ENCODE measurements at places on chromosomes 5 and 9.

DNA sequence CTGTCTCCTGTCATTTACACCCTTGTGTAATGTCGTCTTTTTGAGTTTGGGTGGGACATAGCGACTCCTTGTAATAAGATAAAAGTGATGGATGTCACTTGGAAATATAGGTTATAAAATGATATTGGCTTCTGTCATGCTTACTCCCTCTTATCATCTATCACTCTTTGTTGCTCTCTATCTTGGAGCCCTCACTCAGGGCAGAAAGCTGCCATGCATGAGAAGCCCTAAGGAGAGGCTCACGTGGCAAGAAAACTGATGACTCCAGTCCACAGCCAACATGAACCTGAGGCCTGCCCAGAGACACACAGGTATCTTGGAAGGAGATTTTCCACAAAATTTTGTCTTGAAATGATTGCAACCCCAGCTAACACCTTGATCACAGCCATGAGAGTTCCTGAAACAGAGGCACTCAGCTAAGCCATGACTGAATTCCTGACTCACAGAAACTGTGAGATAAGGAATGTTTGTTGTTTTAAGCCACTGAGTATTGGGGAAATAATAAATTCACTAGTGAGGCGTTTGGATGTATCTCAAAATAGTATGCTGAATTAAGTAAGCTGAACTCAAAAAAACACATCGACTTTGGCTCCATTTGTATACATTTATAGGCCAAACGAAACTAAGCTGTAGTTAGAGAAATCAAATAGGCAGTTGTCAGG, 216.7 kb downstream of the CDH18 start:
- no peak for DNase-seq

GRCh38 chr5:6464441-6464840, 15.8 kb downstream of the UBE2QL1 start:
- DNase-seq = no peak

DNA sequence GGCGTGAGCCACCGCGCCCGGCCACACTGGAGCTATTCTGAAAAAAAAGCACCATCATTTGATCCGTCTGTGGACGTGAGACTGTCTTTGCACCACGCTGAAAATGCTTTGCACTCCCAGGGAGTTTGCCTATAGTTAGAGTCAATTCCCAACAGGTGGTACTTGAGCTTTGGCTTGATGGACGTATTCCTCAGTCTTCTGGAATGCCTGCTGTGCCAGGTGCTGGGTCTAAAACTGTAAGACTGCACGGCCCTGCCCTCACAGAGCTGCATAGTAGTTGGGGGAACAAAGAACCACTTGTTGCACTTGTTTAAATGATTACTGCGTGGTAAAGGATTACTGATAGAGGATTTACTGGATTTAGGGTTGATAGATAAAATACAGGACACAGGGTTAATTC, 3.4 kb upstream of the CCNO start:
- no peak for DNase-seq

DNA sequence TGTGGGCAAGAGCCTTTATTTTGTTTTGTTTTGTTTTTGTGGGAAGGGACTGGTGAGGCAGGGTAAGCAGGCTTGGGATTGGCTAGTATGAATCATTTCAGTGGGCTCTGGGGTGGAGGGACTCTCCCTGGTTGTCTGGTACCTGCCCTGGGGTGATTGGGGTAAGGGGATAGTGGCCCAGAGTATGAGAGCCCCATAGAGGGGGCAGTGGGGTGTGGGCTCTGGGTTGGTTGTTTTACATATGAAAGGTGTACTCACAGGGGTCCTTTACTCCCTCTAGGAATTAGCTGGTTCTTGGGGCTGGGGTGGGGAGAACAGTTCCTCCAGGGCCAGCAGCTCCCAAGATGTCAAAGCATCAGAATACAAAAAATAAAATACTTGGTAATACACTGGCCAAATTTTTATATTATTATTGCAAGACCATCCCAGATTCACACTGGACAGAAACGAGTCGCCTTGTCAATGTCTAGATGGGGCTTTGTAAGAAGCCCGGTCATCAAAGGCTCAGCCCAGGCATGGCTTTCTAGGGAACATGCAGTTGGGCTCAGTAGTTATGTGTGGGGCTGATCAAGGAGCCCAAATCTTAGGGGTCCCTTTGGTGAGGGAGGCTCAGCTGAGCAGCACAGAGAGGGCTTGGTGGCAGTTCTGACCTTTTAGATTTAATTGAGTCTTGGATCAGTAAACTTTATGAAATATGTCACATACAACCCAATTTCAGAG, 190.5 kb downstream of the NXNL2 start:
- DNase-seq = no peak

- no peak for DNase-seq
Measured at GRCh38 chr5:9551567-9552537, 6.0 kb upstream of the SEMA5A start.

DNA sequence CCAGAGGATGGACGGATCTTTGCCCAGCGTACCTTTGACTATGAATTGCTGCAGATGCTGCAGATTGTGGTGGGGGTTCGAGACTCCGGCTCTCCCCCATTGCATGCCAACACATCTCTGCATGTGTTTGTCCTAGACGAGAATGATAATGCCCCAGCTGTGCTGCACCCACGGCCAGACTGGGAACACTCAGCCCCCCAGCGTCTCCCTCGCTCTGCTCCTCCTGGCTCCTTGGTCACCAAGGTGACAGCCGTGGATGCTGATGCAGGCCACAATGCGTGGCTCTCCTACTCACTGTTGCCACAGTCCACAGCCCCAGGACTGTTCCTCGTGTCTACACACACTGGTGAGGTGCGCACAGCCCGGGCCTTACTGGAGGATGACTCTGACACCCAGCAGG, 1.9 kb downstream of the PCDHGC5 start:
- no peak for DNase-seq

DNA sequence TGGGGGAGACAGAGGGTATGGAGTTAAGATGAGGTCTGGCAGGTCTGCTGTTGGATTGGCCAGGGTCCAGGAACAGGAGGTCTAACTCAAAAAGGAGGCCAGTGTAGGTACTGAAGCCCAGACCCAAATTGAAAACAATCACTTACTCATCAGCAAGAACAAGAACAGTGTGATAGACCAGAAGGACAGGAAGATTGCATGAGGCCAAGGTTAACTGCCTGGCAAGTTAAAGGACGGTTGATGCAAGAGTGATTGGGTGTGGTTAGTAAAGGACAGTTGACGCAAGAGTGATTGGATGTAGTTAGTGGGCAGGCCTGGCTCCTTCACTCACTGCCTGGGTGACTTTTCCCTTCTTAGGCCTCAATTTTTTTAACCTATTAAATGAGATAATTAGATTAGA, 132.6 kb downstream of the PDZD2 start:
- DNase-seq = no peak

- DNase-seq = no peak
Measured at GRCh38 chr5:64190562-64191306, 25.1 kb downstream of the RNF180 start.

DNA sequence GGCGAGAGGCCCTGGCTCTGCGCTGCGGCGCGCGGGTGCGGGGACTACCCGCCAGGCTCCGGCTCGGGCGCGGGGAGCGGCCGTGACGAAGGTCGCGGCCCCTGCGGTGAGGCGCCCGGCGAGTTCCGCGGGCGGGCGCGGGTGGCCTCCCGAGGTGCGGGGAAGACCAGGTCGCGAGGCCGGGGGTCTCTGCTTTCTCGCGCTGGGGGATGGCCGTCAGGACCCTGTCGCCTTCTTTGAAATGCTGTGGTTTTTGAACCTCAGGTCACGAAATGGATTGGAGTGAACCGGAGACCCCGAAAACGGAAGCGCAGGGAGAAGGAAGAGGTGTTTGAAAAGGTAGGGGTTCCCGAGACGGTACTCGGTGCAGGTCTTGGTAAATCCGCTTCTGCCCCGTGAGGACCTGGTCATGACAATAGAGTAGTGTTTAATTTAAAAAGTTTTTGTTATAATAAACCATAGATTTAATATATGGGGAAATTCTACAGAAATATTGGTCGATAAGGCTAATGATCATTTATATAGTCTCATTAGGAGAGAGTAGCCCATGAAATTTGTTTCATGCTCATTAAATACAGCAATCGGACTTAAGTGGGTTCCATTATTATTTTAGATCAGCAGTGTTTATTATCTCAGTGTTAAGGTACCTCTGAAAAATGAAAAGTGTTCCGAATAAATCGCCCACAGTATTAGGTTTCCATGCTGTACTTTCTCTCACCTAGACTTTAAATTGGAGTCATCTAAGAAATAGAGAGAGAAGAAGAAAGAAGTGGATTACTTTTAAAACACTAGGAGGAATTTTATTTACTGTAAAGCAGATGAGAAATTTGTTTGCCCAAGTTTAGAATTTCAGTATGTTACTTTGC, 279.0 kb downstream of the AOPEP start:
- no peak for DNase-seq

- no peak for DNase-seq
Measured at GRCh38 chr5:171342362-171343111, 33.5 kb downstream of the TLX3 start.

DNA sequence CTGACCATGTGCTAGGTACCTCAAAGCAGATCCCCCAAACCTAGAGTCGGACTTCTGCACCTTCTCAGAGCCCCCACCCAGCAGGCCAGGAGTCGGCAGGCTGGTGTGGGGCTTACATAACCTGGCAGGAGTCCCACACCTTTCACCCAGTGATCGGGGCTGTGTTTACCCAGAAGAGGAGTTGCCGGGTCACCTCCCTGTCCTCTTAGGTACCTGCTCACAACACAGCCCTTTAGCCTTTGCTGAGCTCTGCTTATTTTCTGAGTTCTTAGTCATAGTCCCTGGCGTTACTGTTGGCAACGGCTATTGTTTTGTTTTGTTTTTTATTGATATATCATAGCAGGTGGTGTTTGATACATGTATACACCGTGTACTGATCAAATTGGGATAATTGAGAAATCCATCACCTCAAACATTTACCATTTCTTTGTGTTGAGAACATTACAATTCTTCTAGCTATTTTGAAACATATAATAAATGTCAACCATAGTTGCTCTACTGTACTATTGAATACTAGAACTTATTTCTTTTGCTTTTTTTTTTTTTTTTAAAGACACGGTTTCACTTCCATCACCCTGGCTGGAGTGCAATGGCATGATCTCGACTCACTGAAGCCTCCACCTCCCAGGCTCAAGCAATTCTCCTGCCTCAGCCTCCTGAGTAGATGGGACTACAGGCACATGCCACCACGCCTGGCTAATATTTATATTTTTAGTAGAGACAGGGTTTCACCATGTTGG, 10.4 kb upstream of the EEIG1 start:
- DNase-seq = no peak

- DNase-seq = no peak
Measured at GRCh38 chr5:71864730-71865601, 145.9 kb downstream of the CARTPT start.

Measured in NCI-H2107 (cell line).